ENCODE measurements at places on chromosomes 7 and 10. TPM values are rescaled to one million over a fixed set of nuclear protein-coding genes. Genes with fewer than 3 reads are reported as not detected.

Gene NPFFR1
- not detected for polyA plus RNA-seq

Gene MMD2
- polyA plus RNA-seq = not detected

Gene CDH23
- 2.0 TPM for polyA plus RNA-seq

- DNase-seq = no peak
Measured at GRCh38 chr10:4022473-4022872, 237.5 kb upstream of the KLF6 start.

Gene GPAM
- polyA plus RNA-seq = 1.7 TPM

Gene DKK1
- not detected for polyA plus RNA-seq

Gene LRRC4
- not detected for polyA plus RNA-seq

Gene PNLIPRP2
- polyA plus RNA-seq = not detected

GRCh38 chr7:105003275-105003674 is 10.7 kb upstream of the KMT2E start:
- DNase-seq = peak; percentile 20

GRCh38 chr7:2938514-2939192 is 94.5 kb upstream of the GNA12 start:
- no peak for DNase-seq

- DNase-seq = no peak
Measured at GRCh38 chr10:75100764-75101291, 10.6 kb upstream of the SAMD8 start.

- DNase-seq = no peak
Measured at GRCh38 chr10:80104066-80104926, 25.8 kb downstream of the TMEM254 start.

DNA sequence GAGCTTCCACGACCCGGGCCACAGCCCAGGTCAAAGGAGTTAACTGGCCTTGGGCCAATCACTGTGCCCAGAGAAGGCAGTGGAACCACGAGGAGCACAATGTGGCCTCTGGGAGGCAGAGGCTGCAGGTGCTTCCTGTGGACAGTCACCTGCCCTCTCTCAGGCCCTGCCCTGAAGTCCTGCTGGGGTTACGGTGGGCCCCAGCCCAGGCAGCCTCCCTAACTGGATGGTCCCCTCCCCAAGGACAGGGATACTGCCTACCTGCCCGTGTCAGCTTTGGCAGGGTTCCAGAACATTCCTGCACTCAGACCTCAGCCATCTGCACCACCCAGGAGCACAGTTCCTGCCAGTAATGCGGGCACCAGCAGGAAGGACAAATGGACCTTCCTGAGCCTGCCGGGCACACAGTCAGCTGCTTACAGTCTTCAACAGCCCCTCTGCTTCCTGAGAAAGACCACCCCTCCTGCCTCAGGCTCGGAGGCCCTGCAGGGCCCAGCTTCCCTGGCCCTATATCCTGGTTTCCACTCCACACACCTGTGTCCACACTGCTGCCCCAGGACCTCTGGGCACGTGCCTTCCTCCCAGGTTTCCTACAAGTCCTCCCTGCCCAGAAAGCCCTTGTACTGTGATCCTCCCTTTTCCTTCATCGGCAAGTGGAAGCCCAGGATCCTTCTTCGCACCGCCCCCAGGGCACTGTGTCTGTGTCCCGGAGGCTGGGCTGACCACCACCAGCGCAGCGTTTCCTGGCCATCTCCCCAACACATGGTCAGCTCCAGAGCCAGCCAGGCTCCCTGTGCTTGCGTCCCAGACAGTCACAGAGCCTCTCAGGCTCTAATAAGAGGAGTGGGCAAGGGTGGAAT is 23.3 kb downstream of the WDR86 start:
- DNase-seq = no peak

- no peak for DNase-seq
Measured at GRCh38 chr7:48481235-48481634, 310.0 kb downstream of the ABCA13 start.

Gene ANXA8L1
- polyA plus RNA-seq = not detected

Gene TLL2
- not detected for polyA plus RNA-seq

- DNase-seq = no peak
Measured at GRCh38 chr7:122789156-122789555, 86.4 kb upstream of the RNF148 start.

Gene STRIP2
- not detected for polyA plus RNA-seq

Gene MBL2
- polyA plus RNA-seq = not detected

DNA sequence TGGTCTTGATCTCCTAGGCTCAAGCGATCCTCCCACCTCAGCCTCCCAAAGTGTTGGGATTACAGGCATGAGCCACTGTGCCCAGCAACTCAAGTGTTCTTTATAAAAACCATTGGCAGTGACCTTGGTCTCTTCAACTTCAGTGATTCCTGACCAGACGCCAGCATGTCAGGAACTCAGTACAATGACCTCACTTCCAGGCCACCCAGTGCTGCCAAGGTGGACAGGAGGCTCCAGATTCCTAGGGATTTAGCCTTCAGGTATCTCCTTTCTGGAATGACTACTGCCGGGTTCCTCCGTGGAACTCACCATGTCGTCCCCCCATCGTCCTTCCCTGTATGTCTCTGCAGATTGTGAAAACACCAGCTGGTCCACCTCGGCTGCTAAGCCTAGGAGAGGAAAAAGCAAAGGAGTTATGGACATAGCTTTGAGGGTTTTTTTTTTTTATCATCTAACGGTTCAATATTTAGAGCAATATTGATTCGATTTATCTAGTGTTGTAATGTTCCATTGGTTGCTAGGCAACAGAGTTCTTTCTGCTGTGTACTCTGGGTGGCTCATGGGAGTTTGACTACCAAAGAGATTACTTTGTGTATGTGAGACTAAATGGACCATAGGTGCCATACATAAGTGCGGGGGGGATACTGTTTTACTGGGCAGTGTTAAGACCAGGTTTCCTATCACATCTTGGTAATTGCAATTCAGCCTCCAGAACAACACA is 425.8 kb upstream of the AUTS2 start:
- no peak for DNase-seq

DNA sequence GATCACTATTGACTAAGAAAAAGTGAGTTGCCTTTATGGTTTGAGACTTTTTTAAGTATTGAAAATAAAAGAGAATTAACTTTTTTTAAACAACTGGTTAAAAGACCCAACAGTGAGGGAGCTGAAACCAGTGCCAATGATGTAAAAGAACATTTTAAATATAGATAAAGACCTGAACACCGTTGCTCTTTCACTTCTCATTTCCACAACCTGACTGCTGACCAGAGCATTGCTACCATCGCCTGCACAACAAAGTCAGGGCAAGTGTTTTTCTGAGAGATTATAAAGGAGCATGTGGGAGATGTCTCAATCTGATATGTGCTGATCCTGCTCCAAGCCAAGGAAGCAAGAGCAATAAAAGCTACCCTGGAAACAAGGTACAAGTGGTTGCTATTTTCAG is 34.7 kb downstream of the IMMP2L start:
- DNase-seq = no peak

GRCh38 chr10:16803464-16803863 is 13.8 kb downstream of the RSU1 start:
- DNase-seq = no peak

DNA sequence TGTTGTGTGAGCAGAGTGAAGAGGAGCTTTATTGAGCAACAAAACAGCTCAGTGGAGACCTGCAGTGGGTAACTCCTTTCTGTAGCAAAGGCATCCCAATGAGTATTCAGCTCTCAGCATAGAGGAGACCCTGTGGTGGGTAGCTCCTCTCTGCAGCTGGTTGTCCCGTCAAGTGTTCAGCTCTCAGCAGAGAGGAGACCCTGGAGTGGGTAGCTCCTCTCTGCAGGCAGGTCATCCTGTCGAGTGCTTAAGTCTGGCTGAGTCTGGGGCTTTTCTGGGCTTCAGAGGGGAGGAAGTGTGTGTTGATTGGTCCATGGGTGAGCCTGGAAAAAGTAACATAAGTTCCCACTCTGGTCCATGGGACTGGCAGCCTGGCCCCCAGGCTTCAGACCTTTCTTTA is 171.9 kb upstream of the LRGUK start:
- no peak for DNase-seq

- DNase-seq = no peak
Measured at GRCh38 chr7:64045301-64046040, at the start of gene ZNF727. Gene ZNF727 (plus strand): TSS chr7:64045434. CDS start chr7:64045622, 188 bp downstream.

DNA sequence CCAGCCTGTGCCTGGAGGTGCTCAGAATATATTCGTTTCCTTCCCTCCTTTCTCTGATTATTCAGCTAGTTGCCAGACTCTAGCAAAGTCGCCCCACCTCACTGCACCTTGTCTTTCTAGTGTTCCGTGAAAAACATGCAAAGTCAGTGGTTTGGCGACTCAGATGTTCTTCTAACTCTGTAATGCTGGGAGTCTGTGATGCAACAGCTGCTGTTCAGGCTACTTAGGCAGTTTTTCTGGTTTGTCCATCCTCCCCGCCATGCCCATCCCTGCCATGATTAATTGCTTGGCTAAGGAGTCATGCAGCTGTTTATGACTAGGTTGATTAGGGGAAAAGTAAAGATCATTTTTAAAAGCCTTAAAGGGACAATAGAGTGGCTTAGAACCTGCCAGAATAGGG is 99.4 kb downstream of the MTPN start:
- no peak for DNase-seq

DNA sequence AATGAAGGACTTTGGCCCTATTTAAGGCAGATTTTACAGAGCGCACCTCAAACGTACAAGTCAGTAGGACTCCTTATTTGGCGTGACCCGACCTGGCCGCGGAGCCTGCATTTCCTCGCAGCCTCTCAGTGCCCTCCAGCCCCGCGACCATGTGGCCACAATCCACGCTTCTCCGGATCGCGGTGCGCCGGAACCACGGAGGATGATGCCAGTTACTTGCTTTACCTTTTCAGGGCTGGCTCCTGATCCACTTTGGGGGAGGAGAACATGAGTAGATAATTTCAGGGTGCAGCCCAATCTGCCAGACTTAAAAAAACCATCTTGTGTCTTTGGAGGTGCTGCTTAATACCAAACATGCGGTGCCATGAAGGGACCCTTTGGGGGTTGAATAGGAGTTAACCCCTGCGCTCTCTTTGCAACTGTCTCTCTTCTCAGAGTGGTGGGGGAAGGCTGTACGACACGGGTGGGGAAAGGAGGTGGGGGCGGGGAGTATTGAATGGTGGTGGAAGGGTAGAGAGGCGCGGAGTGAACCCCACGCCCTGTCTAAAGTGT is 1.5 kb downstream of the FRAT1 start:
- DNase-seq = peak; percentile 60

Gene OR9A2
- polyA plus RNA-seq = not detected

Gene ASCC1
- 19.1 TPM for polyA plus RNA-seq
